ENCODE measurements at places on chromosomes 16 and 17.

DNA sequence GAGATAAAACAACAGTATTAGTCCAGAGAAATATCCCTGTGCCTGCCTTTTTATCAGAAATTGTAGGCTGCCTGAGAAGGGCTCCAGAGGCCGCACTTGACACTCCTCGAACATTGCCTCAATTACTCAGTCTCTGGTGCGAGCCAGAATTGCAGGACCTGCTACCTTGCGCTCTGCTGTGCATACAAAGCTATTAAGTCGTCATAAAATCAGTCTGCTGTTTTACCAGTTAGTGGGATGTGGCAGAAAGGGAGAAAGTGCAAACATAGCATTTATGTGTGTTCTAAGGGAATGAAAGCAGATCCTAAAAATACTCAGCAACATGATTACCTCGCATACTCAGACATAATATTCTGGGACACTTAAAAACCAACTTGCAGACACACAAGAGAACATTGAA is 70.6 kb downstream of the TMC6 start:
- DNase-seq, result no peak

DNA sequence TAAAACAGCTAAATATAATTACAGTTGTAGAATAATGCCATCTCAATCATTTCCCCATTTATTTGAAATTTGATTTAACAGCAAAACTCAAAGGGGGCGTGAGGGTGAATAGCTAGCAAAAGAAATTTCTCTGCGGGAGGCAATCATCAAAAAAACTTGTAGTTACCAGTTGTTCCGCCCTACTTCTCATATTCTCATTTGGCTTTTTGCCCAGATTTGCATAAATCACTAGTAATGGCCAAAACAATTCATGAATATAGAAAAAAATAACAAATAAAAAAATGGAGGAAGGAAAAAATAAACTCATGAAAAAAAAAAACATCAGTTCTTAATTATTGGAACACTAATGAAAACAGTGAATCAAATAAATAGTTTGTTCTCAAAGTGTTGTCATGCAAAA is 722.6 kb upstream of the KIF2B start:
- DNase-seq, result no peak

DNA sequence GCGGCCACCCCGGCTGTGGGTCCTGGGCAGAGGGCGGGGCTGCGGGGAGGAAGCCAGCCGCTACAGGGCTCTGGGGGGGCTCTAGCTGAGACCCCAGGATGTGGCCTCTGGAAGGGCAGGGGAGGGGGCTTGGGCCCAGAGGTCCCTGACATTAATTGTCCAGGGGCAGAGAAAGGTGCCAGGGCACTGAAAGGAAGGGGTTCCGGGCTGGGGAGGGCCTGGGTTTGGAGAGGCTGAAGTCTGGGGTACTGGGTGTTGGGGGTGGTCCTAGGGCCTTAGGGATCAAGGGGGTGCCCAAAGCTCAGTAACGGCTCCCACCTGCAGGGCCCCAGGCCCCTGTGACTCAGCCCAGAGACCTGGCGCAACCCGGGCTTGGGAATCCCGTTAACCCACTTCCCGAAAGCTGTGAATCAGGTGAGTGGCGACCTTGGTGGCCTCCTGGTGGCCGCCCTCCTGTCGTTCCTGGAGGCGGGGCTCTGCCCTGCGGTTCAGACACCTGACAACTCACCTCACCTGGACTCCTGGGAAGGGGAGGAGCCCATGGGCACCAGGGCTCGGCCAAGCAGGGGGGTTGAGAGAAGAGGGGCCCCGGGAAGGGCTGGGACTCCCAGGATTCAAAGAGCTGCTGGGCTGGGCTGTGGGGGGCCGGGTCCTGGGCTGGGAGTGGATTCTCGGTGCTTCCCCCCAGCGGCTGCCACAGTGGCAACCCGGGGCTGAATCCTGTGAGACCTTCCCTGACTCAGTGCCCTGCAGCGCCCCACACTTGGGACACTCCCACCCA is 465 bp upstream of the PRSS22 start:
- no peak for DNase-seq

DNA sequence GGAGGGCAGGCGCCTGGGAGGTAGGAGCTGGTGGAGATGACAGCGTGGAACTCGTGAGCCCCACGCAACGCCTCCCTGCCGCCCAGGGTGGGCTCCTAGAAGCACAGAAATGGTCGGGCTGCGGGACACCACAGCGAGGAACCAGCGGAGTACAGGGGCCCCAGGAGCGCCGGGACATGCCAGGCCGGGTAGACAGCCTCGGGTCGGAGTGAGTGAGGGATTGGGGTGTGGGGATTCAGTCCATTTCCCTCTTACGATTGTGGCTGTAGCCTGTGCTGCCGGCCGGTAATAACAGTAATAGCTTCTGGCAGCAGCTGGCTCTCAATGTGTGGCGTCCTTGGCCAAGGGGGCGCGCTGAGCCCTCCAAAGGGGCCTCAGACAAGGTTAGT is 12.2 kb upstream of the CES3 start:
- no peak for DNase-seq

- DNase-seq, result no peak
Measured at GRCh38 chr16:1487395-1488053, 1.2 kb downstream of the PTX4 start.

GRCh38 chr17:27895123-27895895 is 2.1 kb upstream of the LYRM9 start:
- no peak for DNase-seq

DNA sequence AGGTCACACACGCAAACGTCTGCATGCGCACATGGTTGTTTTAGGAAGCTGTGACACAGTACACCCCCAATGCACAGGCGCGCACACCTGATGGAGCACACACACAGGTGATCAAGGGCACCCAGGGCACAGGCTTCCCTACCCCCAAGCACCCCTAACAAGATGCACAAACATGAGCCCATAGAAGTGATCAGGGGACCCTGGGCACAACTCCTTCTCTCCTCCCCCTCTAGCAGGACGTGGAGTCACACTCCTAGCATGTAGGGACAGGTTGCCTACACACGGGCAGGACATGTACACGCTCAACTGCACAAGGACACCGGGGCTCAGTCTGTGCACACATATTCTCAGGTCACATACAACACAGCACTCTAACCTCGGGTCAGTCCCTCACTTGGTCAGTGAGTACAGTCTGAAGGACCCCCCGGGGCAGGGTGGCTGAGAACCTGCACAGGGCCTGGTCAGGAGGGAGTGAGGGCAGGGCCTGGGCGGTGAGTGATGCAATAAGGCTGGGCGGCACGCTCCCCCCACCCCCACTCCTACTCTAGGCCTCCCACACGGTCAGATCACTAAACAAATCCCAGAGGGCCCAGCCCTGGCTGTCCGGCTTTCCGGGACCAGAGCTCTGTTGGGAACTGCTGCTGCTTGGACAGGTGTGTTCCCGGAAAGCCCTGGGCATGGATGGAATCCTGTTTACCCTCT is 751 bp upstream of the DOC2B start:
- DNase-seq, result no peak

- DNase-seq, result no peak
Measured at GRCh38 chr16:56408379-56409098, 16.8 kb downstream of the AMFR start.

DNA sequence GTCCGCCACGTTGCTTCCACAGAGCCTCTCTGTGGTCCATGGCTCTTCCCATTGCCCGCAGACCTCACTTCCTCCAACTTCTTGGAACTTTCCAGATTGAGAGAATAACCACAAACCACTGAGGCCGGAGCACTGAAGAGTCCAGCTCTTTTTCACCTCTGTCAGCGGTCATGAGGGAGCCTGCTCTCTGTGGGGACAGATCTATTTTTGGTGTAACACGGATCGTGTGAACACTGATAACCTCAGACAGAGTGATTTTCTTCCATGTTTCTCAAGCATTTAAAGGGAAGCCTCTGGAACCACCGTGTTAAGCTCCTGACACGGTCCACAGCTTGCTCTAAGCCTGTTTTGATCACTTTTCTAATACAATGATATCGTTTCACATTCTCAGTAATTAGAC is 49.7 kb downstream of the NTN1 start:
- DNase-seq, result no peak

- DNase-seq, result no peak
Measured at GRCh38 chr17:32103476-32104113, 38.7 kb upstream of the RHOT1 start.

DNA sequence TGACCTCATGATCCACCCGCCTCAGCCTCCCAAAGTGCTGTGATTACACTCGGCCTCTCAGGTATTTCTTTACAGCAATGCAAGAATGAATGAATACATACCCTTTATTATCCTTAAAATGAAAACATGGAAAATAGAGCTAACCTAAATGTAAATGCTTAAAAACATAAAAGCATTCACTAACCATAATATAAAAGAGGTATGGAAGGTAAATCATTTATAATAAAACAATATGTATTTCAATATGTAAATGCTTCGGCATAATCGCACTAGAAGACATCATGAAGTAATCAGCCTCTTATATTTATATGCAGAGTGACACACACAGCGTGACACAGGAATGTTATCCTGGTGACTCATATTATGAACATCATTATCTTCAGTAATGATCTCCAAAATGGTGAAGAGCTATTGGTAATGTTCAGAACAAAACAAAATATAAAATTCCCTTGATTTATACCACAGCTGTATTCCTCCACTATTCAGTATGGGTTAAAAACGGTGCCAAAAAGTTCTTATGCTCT is 53.9 kb downstream of the AIPL1 start:
- DNase-seq, result no peak

- no peak for DNase-seq
Measured at GRCh38 chr17:1796800-1797199, 32.9 kb downstream of the SMYD4 start.

DNA sequence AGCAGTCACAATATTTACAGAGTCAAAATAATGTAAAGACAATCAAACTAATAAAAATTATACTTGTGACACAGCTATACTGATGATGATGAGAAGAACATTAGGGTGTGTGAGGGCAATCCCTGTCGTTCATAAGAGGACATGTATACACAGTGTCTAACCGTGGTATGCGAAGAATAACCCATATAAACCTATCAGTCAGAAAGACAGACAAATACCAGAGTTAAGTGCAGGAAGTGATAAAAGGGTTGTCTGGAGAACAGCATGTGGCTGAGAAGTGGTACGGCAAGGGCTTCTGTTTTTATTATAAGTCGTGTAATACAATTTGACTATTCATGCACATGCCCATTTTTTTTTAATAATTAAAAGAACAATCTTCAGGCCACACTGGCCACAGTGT is 46.7 kb downstream of the LMF1 start:
- DNase-seq, result no peak

- DNase-seq, result no peak
Measured at GRCh38 chr17:63082273-63082861, 116.3 kb downstream of the TANC2 start.

GRCh38 chr16:11980136-11980844 is 3.8 kb downstream of the SNX29 start:
- DNase-seq, result no peak

DNA sequence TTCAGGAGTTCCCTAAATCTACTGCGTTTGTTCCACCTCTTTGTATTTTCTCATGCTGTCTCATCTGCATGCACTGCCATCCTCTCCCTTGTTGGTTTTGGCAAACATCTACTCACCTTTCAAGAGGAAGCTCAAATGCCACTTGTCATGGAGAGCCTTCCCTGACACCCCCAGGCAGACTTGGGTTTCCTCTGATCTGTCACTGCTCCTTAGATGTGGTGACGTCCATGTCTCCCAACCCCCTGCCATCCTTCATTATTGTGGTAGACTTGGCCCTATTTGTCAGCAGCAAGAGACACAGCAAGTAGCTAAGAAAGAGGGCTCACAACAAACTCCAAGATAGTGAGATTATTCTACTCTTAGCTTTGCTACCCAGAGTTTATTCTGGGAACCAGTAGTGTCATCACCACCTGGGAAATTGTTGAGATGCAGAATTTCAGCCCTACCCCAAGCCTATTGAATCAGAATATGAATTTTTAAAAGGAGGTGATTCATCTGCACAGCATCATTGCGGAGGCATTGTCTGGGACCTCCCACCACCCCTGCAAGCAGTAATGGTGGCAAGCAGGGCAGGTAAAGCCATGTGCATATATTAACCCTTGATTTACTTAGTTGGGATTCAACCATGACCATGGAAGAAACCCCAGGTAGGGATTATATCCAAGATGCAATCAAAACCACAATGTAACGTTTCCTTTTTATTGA is 248.9 kb downstream of the SHISA9 start:
- no peak for DNase-seq

DNA sequence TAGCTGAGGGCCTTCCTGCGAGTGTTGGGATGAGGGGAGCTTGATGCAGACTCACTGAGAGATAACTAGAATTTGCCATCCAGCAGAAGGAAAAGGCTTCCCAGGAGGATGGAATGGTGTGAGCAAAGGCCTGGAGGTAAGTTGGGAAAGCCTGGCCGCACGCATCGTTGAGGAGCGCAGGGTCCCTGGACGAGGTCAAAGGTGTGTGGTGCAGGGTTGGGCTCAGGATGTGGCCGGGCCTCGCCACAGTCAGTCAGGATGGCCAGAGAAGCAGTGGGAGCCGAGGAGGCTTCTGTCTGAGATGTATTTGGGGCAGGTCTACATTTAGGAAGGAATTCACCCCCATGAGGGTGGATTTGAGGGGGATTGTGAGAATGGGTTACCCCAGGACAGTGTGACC is 16.4 kb downstream of the DRC3 start:
- no peak for DNase-seq

GRCh38 chr17:6243186-6243585 is 173.0 kb downstream of the WSCD1 start:
- no peak for DNase-seq

DNA sequence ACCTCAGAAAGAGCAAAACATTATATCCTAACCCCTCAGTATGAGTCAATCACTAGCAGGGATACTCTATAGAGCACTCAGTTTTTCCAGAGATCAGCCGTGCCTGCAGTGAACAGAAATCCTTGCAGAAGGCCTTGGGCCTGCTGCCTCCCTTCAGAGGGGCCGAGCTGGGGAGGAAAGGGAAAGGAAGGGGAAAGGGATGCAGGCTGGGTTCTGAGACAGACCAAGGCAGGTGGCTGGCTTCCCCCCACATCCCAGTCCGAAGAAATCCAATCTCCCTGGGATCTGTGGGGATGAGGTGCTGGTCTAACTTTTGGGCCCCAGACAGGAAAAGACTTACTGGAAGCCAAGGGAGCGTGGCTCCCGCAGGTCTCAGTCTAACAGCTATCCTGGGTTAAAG is 25.3 kb downstream of the SRL start:
- no peak for DNase-seq

DNA sequence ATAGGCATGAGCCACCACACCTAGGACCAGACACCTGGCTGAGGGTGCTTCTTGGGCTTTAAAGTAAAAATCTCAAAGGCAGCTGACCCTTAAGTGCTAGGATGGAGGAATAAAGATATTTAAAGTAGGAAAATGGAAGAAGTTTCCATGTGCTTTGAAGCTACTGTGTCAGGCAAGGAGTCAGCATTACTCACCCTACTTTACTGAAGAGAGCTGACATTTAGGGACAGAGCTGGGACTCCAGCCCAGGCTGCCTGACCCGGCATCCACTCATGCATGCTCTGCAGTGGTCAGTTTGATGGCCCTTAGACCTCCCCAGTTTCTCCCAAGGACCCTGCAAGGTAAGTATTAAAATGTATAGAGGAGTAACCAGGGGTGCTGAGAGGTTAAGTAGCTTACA is 124.7 kb upstream of the PLCG2 start:
- DNase-seq, result no peak

- no peak for DNase-seq
Measured at GRCh38 chr16:11402745-11403533, 57.7 kb downstream of the RMI2 start.
